Activated gamma-delta T cell treated with Interleukin-2 at 50 U/mL for 16 hours (primary cell): ENCODE measurements at places on chromosomes 3 and 15.

DNA sequence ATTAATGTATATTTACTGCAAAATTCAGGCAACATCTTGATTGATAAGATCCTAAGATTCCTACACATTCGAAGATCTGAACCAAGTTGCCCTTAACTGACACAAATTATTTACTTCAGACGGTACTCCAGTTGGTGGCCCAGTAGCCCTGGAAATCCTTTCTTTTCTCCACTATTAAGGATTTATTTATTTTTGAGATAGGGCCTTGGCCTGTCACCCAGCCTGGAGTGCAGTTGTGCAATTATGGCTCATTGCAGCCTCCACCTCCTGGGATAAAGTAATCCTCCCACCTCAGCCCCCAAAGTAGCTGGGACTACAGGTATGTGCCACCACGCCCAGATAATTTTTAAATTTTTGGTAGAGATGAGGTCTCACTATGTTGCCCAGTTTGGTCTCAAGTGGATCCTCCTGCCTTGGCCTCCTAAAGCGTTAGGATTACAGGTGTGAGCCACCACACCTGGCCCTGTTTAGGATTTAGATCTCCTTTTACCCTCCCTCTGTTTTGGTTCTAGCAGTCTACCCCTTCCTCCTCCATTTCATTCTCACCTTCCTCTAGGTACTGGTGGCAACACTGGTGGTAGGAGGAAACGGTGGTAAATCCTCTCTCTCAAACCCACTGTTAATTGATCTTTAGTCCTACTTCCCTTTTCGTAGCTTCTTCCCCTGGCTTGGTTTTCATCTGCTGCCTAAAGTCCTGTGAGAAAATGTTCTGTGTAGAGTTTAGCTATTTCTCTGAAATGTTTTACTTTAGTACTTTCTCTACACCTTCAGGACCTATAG is 12.7 kb upstream of the ZNF609 start:
- no peak for DNase-seq

DNA sequence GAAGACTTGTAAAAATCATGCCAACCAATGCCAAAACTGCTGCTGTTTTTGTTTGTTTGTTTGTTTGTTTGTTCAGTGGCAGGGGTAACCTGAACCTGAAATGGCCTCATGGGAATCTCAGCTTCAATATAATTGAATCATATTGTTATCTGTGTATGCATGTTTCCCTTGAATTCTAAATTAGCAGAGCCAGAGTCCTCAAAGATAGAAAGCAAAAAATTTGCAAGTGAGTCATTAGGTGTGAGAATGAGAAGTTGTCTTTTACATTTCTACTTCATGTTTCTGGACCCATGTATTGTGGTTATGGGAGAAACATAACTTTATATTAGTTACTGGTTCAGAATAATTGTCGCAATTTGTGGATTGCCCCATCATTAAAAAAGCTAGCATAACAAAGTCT is 249.2 kb downstream of the DOCK3 start:
- DNase-seq: no peak

DNA sequence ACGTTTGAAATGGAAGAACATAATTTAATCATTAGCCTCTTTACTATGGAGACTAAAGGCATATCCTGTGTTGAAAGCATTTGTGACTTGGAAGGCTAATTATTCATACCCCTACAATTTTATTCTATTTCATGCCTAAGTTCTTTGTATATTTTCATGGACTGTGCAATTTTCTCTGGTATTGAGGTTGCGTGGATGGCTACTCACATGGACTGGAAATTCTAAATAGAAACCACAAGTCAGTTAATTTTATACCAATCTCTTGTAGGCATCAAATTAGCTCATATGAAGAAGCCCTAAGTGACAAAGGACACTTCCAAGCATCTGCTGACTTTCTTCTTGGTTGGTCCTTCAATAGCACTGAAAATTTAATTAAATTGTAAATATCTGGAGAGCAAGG is 1353.5 kb downstream of the ROBO1 start:
- no peak for DNase-seq

- DNase-seq: no peak
Measured at GRCh38 chr3:58683001-58683458, 16.5 kb upstream of the FAM3D start.

DNA sequence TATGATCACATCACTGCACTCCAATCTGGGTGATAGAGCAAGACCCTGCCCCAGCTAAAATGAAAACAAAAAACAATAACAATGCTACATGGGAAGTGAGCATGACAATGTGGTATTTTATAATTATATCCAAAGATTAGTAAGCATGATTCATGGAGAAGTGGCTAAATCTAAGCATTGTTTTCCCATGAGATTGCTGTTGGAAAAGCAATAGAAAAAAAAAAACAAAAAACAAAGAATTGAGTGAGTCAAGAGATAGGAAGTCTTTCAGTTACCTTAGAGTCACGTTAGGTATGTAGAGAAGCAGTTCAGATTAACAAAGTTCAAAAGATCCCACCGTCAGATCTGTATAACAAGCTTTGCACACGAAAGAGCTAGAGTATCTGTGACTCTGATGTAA is 210.3 kb upstream of the CNTN6 start:
- no peak for DNase-seq
